Tongue (tissue), 3 donors: ENCODE measurements at places on chromosomes 16 and 17. TPM values are rescaled to one million over a fixed set of nuclear protein-coding genes. Genes with fewer than 3 reads are reported as not detected.

Gene C16orf86
- total RNA-seq = 3.4 TPM

Gene STARD3
- total RNA-seq = 15.2 TPM

- DNase-seq = no peak
Measured at GRCh38 chr16:57756424-57757325, 21.1 kb downstream of the KATNB1 start.

GRCh38 chr17:49862781-49863331 is 15.0 kb upstream of the TAC4 start:
- peak; percentile 13 for DNase-seq

GRCh38 chr17:77035526-77035925 is 105.2 kb upstream of the SEC14L1 start:
- DNase-seq = no peak

GRCh38 chr16:30746638-30747175 is 1.5 kb upstream of the PHKG2 start:
- no peak for DNase-seq

- DNase-seq = peak; percentile 48
Measured at GRCh38 chr16:20899071-20899470, 1.1 kb downstream of the DCUN1D3 start.

- no peak for DNase-seq
Measured at GRCh38 chr17:77882040-77882439, 76.5 kb upstream of the TNRC6C start.

Gene TUFM
- total RNA-seq = 82.1 TPM

GRCh38 chr17:17921192-17922069 is 50.8 kb downstream of the TOM1L2 start:
- peak; percentile 69 for DNase-seq

Gene RAMP2
- 11.9 TPM for total RNA-seq

GRCh38 chr17:42346481-42346880 is 41.8 kb downstream of the STAT3 start:
- no peak for DNase-seq

GRCh38 chr17:37079735-37080134 is 131.0 kb downstream of the AATF start:
- no peak for DNase-seq

DNA sequence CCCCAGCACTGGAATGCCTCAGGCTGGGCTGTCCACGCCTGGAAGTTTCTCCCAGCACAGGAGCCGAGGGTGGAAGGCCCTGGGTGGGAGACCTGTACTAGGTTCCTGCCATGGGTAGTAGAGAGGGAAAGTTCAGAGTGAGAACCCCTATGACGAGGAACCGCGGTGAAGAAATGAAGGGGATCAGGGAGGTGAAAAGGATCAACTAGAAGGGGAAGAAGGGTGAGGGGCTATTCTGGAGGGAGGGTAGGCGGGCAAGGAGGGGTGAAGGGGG is 5.4 kb downstream of the HIC1 start:
- DNase-seq = no peak

- no peak for DNase-seq
Measured at GRCh38 chr16:114327-114726, 24.1 kb downstream of the NPRL3 start.

Gene KIF18B
- 3.6 TPM for total RNA-seq

GRCh38 chr17:58231641-58232040 is 6.7 kb upstream of the LPO start:
- DNase-seq = no peak

- no peak for DNase-seq
Measured at GRCh38 chr16:88530858-88531203, 39.4 kb upstream of the ZC3H18 start.

DNA sequence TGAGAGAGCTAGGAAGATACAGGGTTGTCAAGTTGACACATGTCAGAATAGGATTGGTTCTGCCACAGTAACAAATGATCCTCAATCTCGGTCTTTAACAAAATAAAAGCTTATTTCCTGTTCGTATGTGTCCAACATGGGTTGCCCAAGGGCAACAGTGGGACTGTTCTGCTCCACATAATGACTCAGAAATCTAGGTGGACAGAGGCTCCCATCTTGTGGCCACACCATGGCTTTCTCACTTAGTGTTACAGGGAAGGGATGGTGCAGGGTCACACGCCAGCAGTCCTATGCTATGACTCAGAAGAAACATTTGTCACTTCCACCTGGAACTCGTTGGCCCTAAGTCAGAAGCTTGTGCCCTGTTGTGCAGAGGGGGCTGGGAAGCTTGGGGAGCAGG is 364.9 kb downstream of the SNX29 start:
- peak; percentile 46 for DNase-seq

- no peak for DNase-seq
Measured at GRCh38 chr16:675884-676564, 553 bp downstream of the RHBDL1 start.

Gene KRTAP2-3
- total RNA-seq = not detected

Gene GCGR
- not detected for total RNA-seq

- peak; percentile 97 for DNase-seq
Measured at GRCh38 chr17:78359997-78360370, at the start of gene SOCS3. Gene SOCS3 (minus strand): TSS chr17:78360077. CDS start chr17:78359095, 982 bp downstream.

Gene ABCA5
- total RNA-seq = 52.8 TPM

DNA sequence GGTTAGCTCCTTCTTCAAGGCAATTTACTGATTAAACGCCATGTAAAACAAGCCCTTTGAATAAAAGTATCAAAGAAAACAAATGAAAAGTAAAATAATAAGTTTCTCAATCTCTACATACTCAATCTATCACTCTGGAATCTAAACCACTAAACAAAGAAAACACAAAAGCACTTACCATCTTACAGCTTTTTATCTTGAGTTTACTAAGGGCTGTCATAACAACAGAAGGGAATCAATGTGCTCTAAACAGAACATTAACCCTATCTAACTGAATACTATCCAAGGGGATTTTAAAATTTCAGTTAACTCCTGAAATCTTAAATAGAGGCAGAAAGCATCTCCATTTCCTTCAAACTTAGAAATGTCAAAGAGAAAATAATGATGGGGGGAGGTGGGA is 3.4 kb downstream of the SKA2 start:
- DNase-seq = no peak

GRCh38 chr17:14557480-14557879 is 256.6 kb downstream of the HS3ST3B1 start:
- DNase-seq = no peak

DNA sequence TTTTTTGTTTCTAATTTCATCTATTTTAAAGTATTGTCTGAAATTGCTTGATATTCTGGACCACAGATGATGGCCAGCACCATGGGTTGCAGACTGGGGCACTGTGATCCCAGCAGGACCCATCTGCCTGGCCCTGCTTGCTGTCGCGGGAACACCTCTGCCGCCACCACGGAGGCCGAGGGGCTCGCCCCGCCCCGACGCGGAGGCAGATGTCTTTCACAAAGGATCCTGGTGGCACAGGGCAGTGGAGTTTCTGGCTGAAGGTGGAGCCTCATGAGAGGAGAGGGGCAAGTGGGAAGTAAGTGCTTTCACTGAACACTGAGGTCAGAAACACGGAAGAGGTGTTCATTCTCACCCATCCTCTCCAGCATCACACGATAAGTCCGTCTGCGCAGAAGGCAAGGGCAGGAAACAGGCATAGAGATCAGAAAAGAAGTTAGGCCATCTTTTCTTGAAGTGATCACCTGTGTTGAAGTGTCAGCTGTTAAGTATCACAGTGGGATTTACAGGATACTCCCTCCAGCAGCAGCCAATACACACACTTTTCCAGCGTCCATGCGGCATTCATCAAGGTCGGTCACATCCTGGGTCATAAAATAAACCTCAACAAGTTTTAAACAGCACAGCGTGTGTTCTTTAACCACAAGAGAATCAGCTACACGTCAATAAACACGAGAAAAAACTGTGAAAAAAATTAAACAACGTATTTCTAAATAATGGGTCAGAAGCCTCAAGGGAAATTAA is 194.5 kb downstream of the RPTOR start:
- no peak for DNase-seq

Gene ADORA2B
- total RNA-seq = 7.2 TPM

- no peak for DNase-seq
Measured at GRCh38 chr17:8103549-8103948, 14.8 kb downstream of the ALOXE3 start.

GRCh38 chr16:77574867-77575624 is 140.2 kb upstream of the ADAMTS18 start:
- DNase-seq = no peak

Gene SALL1
- 0.21 TPM for total RNA-seq

Gene GFAP
- 1.7 TPM for total RNA-seq

DNA sequence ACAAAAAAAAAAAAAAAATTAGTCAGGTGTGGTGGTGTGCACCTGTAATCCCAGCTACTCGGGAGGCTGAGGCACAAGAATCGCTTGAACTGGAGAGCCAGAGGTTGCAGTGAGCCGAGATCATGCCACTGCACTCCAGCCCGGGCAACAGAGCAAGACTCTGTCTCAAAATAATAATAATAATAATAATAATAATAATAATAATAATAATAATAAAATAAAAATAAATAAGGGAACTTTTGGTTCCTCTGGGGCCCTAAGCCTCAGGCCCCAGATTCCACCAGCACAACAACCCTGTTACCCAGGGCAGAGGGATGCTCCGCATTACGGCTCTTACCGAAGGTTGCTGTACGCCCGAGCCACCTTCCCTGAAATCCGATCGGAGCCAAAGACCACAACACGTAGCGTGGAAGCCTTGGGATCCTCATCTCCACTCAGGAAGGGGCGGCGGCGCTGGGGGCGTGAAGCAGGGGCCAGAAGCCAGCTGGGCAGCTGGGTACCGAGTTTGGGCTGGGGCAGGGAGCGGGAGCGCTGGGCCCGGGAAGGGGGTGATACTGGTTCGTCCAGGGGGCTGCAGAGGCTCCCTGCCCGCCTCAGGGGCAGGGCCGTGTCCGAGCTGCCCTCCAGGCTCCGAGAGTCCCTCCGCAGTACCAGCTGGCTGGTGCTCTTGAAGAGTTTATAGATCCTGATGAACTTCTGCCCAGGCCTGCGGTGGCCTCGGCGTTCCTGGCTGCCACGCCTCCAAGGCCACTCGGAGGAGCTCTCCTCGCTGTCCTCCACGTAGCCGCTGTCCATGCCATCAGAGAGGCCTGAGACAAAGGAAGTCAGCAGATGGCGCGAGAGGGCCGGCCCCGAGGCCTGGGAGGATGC is 20.6 kb upstream of the PIK3R6 start:
- peak; percentile 69 for DNase-seq

GRCh38 chr17:37060928-37061327 is 112.2 kb downstream of the AATF start:
- DNase-seq = no peak

DNA sequence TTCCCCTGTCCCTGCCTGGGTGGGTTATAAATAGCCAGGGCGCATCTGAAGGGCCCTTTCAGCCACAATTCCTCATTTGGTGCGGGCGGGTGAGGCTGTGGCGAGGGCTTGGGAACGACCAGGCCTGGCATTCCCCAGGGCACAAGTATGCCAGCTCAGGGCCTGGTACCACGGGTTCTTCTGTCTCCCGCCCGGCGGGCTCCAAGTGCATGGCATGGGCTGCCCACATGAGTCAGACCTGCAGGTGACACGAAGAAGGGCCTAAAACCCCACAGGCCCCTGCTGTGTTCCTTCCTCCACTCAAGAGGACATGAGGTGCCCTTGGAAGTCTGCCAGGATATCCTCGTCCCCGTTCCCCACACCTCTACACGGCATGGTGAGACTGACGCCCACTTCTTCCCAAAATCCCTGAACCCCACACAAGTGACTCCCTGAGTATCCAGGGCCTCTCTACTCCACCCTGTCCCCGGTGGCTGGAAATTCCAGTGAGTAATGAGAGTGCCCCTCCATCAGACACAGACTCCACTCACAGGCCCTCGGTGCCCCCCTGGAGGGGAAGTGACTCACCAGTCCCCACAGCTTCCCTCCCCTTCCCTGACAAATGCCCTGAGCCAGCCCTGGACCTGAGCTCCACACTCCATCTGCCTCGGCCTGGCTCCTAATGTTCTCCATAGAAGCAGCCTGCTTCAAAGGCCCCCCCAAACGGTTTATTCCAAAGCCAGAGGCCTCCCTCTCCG is 68.8 kb downstream of the ABR start:
- peak; percentile 51 for DNase-seq

GRCh38 chr17:65446043-65446442 is 115.4 kb downstream of the AXIN2 start:
- DNase-seq = no peak

DNA sequence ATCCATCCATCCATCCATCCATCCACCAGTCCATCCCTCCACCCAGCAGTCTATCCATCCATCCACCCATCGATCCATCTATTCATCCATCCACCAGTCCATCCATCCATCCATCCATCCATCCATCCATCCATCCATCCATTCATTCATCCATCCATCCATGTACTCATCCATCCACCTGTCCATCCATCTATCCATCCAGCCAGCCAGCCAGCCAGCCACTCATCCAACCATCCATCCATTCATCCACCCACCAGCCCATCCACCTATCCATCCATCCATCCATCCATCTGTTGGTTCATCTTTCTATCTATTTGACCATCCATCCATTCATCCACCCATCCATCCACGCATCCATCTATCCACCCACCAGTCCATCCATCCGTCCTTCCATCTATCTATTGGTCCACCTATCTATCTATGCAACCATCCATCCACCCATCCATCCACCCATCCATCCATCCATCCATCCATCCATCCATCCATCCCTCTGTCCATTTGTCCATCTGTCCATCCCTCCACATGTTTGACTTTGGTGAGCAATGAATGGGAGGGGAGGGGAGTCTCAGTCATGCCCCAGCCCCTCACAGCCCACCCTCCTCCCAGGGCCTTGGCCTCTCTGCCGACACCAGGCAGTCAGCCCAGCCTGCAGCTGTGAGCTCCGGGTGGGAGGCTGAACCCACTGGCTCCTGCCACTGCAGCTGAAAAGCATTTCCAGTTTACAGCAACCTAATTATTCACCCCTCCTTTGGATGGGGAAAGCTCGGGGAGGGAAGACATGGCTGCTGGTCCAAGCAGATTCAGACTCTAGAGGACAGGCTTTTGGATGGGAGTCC is 38.1 kb upstream of the SSTR5 start:
- DNase-seq = peak; percentile 81

Gene ESRP2
- total RNA-seq = 8.7 TPM

DNA sequence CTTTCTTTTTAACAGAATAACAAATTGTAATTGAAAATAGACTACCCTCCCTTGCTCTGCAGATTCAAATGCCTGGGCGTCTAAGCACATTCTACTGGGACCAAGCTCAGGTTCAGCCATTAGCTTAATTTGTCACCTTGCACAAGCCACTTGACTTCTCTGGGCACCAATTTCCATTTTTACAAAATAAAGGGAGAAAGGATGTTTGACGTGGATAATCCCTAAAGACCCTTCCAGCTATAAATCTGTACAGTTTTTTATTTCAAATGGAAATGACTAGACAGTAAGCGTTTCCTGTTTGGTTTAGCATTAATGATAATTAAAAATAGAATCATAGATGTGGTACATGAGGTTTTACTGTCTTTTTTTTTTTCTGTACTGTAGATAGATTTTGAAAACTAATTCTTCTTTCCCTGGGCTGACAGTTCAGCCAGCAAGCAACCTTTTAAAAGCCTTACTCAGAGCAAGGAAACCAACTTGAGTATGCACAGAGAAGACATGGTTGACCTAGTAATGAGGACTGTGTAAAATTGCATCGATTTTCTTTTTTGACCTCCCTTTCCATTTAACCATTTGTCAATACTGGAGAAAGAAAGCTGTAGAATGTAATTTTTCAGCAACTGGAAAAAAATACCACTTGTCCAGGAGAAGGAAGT is 1329.5 kb upstream of the CDH8 start:
- no peak for DNase-seq
